LNCaP clone FGC (cell line): ENCODE measurements at places on chromosomes 16 and 17.

GRCh38 chr17:1100382-1100781, 79.4 kb downstream of the ABR start:
- DNase-seq: no peak

DNA sequence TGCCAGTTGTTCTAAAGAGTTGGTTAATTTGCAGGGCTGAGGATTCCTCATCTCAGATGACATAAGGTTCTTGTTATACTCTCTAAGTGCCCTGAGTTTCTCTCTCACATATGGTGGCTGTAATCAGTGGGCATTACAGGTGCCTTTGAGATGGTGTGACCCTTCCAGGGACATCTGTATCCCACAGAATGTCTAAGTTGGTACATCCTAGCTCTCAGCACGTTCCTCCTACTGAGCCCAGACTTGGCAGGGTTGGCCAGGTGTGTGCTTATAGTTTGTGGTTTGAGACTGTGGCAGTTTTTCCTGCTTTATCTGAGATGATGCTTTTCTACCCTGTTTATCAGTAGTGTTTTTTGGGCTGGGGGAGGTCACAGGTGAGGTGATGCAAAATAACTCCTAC, 36.3 kb downstream of the SPECC1 start:
- no peak for DNase-seq

- no peak for DNase-seq
Measured at GRCh38 chr17:3534881-3535252, 22.7 kb downstream of the TRPV3 start.

GRCh38 chr17:45677770-45678169, 106.3 kb upstream of the CRHR1 start:
- DNase-seq: no peak

DNA sequence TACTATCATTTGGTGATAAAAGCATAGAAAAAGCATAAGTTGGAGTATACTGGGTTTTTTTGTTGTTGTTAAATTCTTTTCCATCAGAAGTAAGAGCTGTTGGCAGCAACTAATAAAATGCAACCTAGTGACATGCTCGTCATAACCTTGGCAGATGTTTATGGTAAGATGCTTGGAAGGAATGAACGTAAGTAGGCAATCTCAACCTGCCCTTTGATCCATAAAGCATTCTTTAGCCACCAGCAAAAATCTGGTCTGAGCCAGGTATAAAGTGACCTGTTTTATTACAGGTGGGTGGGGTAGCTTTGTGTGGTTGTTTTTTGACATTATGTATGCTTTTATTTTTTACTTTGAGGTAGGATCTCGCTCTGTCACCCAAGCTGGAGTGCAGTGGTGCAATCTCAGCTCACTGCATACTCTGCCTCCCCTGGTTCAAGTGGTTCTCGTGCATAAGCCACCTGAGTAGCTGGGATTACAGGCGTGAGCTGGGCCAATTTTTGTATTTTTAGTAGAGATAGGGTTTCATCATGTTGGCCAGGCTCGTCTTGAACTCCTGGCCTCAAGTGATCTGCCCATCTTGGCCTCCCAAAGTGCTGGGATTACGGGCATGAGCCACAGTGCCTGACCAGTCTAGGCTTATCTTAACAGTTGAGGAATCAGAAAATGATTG, 22.0 kb downstream of the WSB1 start:
- no peak for DNase-seq

DNA sequence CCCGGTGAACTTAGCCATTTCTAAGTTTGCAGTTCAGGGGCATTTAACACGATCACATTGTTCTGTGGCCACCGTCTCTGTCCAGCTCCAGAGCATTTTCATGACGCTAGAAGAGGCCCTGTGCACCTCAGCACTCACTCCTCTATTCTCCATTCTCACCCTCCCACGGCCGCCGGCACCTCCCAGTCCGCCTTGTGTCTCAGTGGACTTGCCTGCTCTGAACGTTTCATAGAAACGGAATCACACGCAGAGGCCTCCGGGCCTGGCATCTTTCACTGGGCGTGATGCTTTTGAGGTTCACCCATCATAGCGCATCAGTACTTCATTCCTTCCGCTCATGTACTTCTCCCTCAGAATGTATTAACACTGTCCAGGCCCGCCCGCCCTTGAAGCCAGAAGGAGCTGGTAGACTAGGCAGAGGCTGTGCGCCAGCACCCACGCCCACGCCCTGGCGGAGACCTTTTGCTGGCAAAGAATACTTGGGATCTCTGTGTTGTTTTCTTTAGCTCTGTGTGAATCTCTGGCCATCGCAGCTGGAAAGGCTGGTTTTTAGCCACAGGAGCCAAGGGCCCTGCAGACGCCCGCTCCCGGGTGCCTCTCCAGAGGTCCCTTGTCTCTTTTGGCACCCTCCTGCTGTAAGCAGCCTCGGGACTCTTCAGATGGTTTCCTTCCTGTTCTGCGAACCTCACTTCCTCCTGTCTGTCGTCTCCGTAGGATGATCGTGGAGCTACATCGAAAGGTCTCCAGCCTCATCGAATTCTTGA, 23.4 kb upstream of the JPT2 start:
- no peak for DNase-seq

GRCh38 chr17:67400193-67400592, 23.1 kb downstream of the PITPNC1 start:
- no peak for DNase-seq

DNA sequence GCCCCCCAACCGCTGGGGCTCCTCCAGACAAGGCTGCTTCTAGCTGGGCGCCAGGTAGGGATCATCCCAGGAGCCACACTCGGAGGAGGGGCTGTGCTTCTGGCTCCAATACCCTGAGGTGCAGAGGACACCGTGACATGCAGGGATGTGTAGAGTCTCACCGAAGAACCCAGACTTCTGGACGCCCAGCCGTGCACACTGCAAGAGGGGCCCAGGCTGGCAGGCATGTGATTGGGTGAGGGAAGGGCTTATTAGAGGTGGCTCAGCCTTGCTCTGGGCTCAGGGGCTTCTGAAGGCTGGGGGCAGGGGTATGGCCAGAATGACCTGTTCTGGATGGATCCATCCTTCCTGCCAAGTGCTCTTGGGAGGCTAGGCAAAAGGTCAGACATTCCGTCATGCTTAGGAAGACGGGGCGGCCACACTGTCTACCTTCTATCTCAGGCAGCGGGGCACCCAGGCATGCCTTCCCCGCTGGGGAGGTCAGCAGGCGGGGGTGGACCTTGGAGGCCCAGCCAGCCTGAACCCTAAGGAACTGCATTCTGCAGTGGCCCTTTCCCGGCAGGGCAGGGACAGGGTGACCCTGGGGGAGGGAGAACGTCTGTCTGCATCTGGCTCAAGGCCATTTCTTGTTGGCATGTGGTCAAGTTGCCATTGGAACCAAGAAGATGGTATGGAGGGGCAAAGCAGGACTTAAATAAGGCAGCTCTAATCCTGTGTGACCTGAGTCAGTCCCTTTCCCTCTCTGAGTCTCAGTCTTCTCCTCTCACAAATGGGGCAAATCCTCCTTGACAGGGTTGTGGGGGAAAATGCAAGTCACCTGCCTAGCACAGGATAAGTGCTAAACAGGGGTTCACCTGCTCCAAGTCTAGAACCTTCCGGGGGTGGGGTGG, 5.8 kb upstream of the ADGRG1 start:
- DNase-seq: no peak

DNA sequence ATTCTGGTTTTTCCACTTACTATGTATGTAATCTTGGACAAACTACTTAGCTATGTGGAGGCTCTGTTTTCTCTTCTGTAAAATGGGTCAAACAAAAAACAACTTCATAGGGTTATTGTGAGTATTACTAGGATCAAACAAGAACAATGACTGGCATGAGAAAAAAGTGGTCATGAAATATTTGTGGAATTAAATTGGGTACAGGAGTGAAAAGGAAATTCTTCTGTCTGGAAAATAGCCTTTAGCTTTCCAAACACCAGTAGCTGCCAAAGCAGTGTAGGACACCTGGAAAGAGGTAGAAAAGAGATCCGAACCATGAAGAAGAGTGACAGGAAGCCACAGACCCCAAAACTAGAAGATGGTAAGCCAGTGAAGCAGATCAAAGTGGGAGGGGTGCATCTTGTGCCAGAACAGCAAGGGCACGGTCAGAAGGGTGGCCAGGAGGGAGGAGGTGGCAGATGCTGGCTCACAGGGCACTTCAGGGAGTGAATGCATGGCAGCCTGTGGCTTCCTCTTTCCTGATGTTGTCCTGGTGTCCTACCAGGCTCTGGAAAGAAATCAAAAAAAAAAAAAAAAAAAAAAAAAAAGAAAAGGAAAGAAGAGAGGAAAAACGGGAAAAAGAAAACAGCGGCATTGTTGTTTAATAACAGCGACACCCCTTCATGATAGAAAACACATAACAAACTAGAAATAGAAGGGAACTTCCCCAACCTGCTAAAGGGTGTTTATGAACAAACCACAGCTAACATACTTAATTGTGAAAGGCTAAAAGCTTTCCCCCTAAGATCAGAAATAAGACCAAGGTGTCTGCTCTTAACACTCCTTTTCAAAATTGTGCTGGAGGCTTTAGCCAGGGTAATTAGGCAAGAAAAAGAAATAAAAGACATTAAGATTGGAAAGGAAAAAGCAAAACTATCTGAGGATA, 67.9 kb downstream of the PCTP start:
- DNase-seq: no peak

GRCh38 chr17:32971171-32971570, 20.5 kb upstream of the SPACA3 start:
- no peak for DNase-seq

- DNase-seq: no peak
Measured at GRCh38 chr16:62256406-62256805, 220.2 kb upstream of the CDH8 start.

DNA sequence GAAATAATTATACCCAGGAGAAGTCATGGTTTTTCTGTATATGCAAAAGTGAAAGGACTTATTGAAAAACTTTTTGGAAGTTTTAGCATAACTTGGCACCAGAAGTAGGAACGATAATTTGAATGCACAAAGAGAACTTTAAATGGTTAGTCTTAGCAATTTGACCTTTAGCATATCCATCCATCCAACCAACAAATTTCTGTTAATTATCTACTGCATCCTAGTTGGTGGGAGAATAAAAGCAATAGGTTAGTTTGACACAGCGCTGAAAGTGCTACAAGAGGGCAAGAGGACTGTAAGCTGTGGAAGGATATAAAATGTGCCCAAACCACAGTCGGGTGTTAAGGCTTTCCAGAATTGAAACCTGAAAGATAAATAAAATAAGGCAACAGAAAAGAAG, 17.6 kb downstream of the SPAG9 start:
- no peak for DNase-seq

- no peak for DNase-seq
Measured at GRCh38 chr17:78826836-78827509, 13.6 kb downstream of the USP36 start.

GRCh38 chr17:71681427-71682173, 439.2 kb upstream of the SOX9 start:
- DNase-seq: no peak

DNA sequence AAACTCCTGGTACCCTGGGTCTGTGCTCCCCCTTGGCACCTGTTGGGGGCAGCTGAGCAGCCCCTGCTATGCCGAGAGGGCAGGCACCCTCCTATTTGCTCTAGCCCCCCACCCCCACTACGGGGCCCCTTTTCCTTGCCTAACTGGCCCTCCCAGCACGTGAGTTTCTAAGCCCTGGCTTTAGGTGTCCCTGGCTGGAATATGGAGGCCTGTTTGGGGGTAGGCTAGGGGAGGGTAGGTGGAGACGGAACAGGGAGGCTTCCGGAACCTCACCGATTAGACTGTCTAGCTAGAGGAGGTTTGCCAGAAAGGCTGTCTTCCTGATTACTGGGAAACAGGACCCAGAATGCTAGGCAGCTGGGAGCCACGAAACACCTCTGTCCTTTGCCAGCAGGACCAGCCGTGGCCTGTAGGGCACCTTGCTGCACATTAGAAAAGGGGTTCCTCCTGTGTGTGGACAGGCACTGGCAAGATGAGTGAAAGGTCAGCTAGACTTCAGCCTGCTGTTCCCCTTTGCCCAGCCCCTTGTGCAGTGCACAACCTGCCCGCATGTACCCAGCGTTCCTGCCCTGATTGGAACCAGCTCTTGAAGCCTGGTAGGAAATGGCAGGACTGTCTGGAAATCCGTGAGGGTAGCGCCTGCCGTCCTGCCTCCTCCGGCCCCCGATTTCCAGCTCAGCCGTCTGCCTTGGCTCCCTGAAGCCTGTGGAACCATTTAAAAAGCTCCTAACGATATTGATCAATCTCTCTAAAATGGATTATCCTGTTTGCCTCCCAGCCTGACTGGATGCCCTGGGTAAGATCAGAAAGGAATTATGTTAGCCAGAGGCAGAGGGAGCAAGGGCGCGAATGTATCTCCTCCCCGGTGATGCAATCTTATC, 83.4 kb upstream of the GSE1 start:
- no peak for DNase-seq

DNA sequence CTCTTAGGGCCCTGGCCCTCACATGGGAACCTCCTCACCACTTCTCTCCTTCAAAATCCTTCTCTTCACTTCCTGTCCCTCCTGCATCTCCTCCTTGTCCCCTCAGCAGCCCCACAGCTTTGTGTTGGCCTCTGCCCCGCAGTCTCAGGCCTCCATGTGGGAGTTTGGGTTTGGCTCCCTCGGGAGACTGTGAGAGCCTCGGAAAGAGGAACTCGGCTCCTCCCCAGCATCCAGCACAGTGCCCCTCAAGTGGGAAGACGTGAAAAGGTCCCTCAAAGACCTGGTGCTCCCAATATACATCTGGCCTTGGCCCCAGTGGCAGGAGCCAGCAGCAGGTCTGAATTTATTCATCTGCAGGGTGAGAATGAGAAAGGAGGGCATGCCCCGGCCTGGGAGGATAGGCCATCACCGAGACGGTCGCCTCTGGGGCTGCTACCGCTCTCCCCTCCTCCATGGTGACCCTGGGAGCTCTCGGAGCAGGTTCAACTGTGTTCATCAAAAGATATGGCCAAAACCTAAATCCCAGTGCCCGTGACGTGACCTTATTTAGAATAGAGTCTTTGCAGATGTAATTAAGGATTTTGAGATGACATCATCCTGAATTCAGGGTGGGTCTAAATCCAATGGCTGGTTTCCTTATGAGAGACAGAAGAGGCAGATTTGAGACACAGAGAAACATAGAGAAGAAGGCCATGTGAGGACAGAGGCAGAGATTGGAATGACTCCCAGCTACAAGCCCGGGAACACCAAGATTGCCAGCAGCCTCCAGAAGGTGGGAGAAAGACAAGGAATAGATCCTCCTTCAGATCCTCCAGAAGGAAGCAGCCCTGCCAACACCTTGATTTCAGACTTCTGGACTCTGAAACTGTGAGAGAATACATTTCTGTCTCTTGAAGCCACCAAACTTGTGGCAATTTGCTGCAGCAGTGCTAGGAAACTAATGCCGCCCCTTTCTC, 135.1 kb downstream of the MRM1 start:
- DNase-seq: no peak

- no peak for DNase-seq
Measured at GRCh38 chr16:15970202-15970601, 20.8 kb downstream of the ABCC1 start.

- DNase-seq: no peak
Measured at GRCh38 chr17:77235370-77235941, 94.7 kb downstream of the SEC14L1 start.

- DNase-seq: no peak
Measured at GRCh38 chr16:57374067-57374534, 1.8 kb downstream of the CX3CL1 start.
